M059J (cell line): ENCODE measurements at places on chromosomes 7 and 10.

DNA sequence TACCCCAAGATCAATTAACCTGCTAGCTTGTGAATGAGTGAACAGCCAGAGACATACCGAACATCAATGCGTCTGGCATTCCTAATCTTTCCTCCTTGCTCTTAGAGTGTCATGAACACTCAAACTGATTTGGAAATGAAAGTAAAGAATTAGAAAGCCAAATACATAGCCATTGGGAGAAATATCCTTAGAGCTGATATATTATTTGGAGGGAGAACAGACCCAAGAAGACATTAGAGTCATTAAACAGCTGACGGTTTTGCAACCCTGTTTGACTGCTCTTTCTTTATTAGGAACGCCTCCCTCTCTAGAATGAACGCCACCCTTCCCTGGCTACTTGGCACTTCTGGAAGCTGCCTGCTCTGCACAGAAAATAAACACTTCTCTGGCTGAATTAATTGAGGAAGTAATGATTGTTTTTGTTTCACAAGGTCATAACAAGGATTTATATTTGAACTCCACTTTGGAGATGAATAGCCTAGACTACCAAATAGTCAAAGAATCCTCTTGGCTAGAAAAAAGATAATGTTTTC, 42.8 kb downstream of the CTTNBP2 start:
- no peak for DNase-seq

GRCh38 chr7:144854839-144855424, 19.1 kb upstream of the TPK1 start:
- DNase-seq: peak; percentile 35

GRCh38 chr7:105655067-105655466, 73.8 kb upstream of the EFCAB10 start:
- peak; percentile 24 for DNase-seq

GRCh38 chr7:91565499-91566401, 301.5 kb downstream of the FZD1 start:
- peak; percentile 3 for DNase-seq

DNA sequence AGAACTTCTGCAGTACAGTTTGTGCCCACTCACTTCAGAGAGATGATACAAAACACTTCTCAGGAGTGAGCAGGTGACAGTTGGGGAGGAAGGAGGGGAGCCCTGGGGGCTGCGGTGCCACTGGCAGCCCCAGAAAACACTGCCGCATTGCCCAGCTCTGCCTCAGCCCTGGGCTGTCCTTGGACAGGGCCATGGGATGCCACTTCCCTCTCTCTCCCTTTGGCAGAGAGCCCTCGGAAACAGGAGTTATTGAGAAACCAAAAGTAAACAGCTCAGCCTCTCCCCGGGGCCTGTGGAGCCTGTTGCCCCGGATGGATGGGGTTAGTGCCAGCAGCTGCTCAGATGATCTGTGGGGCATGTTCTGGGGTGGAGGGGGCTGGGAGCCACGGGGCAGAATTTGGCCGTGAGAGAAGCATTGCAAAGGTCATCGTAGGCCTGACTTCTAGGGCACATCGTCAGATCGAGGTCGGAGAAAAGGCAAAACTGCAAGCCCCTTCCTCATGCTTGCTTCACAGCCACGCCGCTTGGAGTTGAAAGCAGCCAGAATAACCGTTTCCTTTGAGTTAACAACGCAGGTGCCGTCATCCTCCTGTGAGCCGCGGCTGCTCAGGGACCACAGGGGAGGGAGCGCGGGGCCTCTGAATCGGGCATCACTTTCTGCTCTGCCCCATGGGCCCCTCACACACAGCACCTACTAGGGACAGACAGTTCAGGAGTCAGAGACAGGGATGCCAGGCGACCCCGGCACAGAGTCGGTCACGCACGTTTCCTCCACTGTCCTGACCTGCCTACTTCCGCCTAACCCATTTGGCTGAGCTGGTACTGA, 256.4 kb downstream of the CAMK1D start:
- DNase-seq: peak; percentile 69

DNA sequence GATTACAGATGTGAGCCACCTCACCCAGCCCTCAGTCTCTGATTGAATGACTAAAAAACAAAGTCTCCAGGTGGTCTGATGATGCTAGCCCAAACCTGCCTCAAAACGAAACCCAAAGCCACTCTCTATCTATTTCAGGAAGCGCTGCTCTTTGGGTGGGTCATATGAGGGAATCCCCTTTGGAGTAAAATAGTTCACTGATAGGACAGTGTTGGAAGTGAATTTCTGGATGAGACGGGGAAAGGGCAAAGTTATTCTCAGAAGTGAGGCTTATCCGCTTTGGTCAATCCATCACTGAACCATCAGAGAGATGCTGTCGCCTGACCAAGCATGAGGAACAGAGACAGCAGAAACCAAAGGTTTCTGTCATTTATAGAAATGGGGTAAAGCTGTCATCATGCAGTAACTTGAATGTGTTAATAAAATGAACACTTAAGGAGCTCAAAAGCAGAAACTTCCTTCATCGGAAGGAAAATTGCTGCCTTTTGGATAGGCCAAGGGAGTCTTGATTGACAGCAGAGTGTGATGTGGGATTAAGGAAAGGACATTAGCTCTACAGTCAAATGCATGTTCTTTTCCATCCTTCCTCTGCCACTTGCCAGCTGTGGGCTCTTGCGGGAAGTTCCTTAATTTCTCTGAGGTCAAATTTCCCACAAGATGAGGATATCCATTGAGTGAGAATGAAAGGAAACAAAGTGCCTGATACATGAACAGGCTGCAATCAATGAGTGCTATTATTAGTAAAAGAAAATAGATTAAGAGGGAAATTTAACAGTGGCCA, 64.9 kb upstream of the C1QL3 start:
- no peak for DNase-seq

GRCh38 chr10:131280101-131280500, 31.4 kb downstream of the TCERG1L start:
- DNase-seq: no peak

GRCh38 chr7:50339990-50340500, 35.5 kb downstream of the IKZF1 start:
- no peak for DNase-seq

GRCh38 chr7:130732980-130733930, 752 bp downstream of the KLF14 start:
- no peak for DNase-seq

DNA sequence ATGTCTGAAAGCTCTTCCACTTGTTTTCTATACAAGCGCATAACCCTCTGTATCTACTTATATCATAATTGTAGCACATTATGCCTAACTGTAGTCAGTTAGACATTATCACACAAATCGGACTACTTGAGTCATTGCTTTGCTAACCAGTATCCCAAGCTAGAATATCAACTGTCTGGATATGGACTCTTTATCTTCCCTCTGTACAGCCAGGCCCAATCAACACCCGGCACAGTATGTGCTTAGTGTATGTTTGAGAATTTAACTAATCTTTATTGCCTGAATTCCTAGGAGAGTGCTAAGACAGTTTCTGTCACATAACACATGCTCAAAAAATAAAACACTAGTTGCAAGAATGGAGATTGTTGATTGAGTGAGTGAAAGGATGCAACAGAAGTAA, 211.2 kb downstream of the ARL4A start:
- no peak for DNase-seq

DNA sequence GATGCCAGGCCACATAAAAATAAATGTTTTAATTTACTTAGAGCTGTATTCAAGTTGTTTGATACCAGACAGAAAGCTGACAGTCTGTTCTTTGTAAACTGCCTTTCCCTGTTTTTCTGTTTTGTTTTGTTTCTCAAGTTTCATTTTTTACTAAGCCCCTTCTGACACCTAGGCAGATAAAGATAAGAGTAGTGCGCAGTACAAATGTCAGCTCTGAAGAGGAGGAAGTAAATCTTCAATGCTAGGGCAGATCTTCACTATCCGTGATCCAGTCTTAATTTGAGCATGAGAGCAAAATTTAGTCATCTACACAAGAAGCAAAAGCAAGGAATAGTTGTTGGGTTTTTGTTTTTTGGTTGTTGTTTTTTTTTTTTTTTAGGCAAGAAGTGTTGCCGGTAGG, 27.3 kb downstream of the MTURN start:
- no peak for DNase-seq

- DNase-seq: peak; percentile 5
Observed at GRCh38 chr10:34491678-34492077, 323.4 kb downstream of the PARD3 start.

DNA sequence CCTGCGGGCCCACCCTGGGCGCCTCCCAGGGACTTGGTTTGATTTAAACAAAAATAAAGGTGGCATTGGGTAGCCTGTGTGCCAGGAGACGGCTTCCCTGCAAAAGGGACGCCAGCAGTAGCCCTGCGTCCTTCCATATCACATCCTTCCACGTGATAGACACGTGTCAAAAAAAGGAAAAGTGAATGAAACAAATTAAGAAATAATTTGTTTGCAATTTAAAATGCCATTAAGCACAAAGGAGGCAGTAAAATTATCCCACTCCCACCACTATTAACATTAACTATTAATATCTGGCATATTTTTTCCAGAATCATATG, 7.6 kb downstream of the TACR2 start:
- no peak for DNase-seq

DNA sequence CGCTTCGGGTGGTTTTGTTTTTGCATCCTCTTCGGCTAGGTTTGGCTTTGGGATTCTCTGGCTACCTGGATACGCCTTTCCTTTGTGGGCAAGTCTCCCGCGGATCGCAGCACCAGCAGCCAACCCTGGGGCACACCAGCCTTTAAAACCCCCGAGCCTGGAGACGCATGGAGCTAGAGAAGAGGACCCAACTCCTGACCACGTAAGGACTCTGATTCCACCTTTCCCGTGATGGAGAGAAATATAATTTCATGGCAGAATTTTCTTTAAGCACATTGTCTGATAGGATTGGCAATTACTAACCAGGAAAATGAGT, 535.4 kb upstream of the GALNT17 start:
- no peak for DNase-seq

- DNase-seq: peak; percentile 80
Observed at GRCh38 chr10:16995867-16996529, 133.6 kb downstream of the CUBN start.

GRCh38 chr10:132336064-132336746, 4.2 kb downstream of the LRRC27 start:
- DNase-seq: no peak

DNA sequence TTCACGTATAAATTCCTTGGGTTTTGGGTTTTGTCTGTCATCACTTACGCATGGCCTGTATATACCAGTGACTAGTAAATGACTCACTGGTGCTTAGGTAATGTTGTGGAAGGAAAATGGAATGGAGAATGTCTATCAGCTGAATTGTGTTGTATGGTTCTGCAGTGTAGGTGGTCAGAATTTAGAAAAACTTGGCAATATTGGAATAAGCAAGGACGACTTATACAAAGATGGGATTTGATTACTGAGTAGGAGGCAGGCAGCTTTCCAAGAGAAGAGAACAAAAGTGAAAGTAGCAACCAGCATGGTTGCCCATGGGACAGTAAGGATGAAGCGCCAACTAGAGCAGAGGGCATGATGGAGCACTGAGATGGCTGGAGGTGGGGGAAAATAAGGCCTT, 168.6 kb upstream of the CSTF2T start:
- peak; percentile 70 for DNase-seq

DNA sequence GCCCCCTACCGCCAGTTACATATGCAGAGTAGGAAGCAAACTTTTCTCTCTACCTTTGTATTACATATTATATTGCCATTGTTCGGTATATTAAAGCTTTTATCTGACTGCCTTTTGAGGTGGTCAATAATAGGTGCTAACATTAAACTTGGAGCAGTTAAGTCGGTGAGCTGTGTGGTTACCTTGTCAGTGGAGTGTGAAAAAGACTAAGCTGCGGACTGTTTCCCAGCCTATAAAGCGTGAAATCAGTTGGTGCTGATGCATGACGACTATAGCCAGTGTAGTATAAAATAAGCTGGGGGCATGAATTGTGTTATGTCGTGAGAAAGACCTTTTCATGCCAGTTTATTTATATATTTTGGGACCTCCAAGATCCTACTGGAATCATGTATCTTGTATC, 33.7 kb downstream of the R3HCC1L start:
- DNase-seq: no peak
